ENCODE measurements at places on chromosomes 1 and 21.
A peak's percentile ranks its signal among the peaks of the same experiment; 100 is the strongest.

GRCh38 chr1:233224311-233224710, 71.2 kb downstream of the PCNX2 start:
- no peak for DNase-seq

- DNase-seq = no peak
These were observed 39.3 kb downstream of the PCNX2 start for GRCh38 chr1:233256191-233256590.

DNA sequence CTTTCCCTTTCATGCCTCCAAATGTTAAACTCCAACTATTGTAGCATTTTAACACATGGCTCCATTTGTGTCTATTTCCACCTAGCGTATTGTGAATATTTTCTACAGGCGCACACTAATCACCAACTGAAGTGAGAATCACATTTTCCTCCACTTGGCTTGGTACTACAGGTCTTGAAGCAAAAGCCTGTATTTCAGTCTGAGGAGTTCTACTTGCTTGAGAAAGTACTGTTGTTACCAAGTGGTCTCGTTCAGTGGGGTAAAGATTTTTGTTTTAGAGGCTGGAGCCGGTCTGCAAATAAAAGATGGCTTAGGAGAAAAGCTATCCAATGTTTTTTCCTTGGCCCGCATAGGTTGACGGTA, 550 bp upstream of the PTBP2 start:
- no peak for DNase-seq

DNA sequence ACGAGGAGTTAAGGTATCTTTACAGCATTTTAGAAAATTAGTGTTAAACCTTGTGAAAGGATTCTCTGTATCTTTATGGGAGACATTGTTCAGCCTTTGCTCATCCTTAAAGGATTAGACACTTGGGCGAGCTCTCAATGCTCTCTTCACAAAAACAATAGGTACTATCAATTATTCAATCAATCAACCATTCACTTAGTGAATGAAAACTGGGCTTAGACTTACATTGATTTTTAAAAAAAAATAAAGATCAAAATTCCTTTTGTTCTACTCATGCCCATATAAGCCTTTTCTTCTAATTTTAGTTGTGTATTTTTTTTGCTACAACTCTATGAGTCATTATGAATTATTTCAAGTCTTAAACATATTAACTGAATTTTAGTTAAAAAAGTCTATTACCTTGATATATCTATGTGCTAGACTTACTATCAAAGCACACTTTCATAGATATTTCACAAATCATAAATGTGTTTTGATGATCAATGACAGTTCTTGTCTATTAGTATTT, 181.2 kb downstream of the DPYD start:
- no peak for DNase-seq

DNA sequence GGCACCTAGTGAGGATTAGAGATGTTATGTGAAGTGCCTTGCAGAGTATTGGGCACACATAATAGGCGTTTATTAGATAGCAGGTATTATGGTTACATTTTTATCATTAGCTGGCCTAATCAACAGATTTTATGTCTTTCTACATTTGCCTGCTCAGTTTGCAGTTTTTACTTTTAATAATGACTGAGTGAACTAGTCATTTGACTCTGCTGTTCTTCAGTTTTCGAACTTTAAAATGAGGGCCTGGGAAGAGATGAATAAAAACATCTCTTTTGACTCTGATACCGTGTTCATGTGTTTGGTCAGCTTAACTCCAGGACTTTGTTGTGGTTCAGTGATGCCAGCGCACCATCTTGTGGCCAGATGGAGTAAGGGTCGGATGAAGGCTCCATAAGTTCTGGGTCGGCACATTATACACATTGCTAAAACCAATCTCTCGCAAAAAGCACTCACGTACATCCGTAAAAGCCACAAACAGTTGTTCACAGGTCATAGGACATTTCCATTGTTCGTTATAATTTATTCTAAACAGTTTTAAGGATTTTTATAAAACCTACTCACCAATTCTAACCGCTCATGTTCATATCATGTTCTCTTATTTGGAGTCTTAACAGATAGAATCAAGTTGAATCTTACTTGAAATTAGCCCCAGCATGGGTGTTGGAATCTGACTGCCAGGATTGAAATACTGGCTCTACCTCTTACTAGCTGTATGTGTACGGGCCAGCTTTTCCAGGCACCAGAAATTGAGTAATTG, 78.4 kb upstream of the GPR88 start:
- DNase-seq = peak; percentile 74

GRCh38 chr1:241591736-241592135, 48.4 kb downstream of the CHML start:
- no peak for DNase-seq

- no peak for DNase-seq
These were observed 24.2 kb upstream of the CR2 start for GRCh38 chr1:207429963-207430362.

GRCh38 chr1:62318756-62319544, at the start of gene KANK4:
TSS of gene KANK4 (minus strand) at chr1:62319434. CDS start at chr1:62281564, 37,870 bp downstream.
- DNase-seq = no peak

GRCh38 chr1:16126160-16126559, 29.7 kb downstream of the EPHA2 start:
- DNase-seq = no peak

GRCh38 chr1:13983393-13983792, 283.4 kb downstream of the PRDM2 start:
- no peak for DNase-seq
